IMR-90 (cell line): ENCODE measurements at places on chromosomes 7 and 10.

DNA sequence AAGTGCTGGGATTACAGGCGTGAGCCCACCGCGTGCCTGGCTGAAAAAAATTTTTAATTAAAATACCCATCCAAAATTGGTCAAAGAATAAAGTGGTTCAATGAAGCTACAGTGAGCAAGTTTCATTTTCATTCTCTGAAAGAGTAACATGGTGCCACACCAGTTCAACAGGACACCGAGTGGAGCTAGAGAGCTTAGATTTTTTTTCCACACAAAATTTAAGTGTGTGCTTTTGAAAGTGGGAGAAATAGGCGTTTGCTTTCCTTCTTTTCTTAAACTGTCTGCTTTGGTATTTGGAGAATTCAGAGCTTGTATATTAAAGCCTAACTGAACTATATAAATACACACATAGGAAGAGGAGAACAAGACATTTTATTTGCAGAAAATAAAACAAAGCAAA, 43.4 kb downstream of the BPGM start:
- H3K4me3 ChIP-seq, result no peak overlapping the region
- peak overlapping the region; percentile 70; the same call in 1 of the 2 replicates for H3K27ac ChIP-seq
- peaks cover 31% of the 10 kb centered on the region for H3K4me1 ChIP-seq
- peak; percentile 81 for DNase-seq

DNA sequence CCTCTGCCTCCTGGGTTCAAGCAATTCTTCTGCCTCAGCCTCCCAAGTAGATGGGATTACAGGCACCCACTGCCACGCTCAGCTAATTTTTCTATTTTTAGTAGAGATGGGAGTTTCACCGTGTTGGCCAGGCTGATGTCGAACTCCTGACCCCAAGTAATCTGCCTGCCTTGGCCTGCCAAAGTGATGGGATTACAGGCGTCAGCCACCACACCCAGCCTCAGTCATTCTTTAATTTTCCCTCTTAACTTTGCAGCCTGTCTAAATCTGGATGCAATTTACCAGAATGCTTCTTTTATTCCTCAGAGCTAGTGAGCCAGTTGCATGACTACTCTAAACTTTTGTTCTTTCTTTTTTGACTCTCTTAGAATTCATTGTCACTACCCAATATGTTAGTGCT, 90.5 kb upstream of the CSTF2T start:
- H3K36me3 ChIP-seq, result no peaks in the 10 kb centered on the region
- peaks cover 5% of the 10 kb centered on the region for H3K4me1 ChIP-seq
- no peak overlapping the region for H3K4me3 ChIP-seq
- H3K27ac ChIP-seq, result no peak overlapping the region

DNA sequence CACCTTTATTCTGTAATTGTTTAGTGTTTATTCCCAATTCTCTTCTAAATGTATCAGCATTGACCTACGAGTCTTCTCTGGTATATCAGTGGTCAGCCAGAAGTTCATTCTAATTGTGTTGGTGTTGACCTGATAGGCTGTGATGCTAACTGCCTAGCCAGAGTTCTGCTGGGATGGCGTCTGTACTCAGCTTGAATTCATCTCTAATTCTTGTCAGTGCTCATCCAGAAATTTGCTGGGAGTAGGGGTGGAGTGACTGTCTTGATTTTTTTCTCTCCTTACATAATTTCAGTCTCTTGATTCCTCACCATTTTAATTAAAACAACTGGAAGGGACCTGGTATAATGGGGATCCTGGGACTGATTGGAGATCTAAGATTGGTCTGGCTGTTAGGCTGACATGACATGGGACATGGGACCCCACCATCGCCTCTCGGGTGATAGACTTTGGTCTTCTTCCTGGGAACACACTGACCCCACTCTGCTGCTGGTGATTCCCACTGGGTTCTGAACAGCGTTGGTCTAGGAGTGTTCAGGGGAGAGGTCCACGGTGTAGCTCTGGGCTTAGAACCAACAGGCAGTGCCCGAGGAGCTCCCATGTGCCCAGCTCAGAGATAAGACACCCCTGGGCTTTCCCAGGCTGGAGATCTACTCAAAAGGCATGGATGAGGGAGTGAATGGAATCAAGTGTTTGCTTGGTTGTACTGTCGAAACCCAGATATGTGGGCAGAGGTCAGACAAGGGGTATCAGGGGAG, 3.8 kb downstream of the NEURL1 start:
- peaks cover 86% of the 10 kb centered on the region for H3K27me3 ChIP-seq
- no peaks in the 10 kb centered on the region for H3K36me3 ChIP-seq
- no peak overlapping the region for H3K4me3 ChIP-seq
- H3K4me1 ChIP-seq, result peaks cover 12% of the 10 kb centered on the region
- no peak overlapping the region for H3K27ac ChIP-seq
- DNase-seq, result no peak

GRCh38 chr10:103278537-103278823, 1.5 kb downstream of the INA start:
- peaks cover 9% of the 10 kb centered on the region for H3K4me1 ChIP-seq
- no peak for DNase-seq
- H3K4me3 ChIP-seq, result no peak overlapping the region
- no peaks in the 10 kb centered on the region for H3K36me3 ChIP-seq

- no peak overlapping the region for H3K4me3 ChIP-seq
- no peak overlapping the region for H3K27ac ChIP-seq
- H3K36me3 ChIP-seq, result no peaks in the 10 kb centered on the region
- no peaks in the 10 kb centered on the region for H3K4me1 ChIP-seq
Measured at GRCh38 chr10:90865401-90865800, 6.4 kb upstream of the RPP30 start.

- H3K27me3 ChIP-seq, result no peaks in the 10 kb centered on the region; the same call in none of the 2 replicates
- DNase-seq, result peak; percentile 64
- no peak overlapping the region for H3K4me3 ChIP-seq
- H3K27ac ChIP-seq, result no peak overlapping the region
- no peaks in the 10 kb centered on the region for H3K36me3 ChIP-seq
- H3K4me1 ChIP-seq, result 0 out of 2 replicates have a peak, but pooled peaks cover 1% of the 10 kb centered on the region
Measured at GRCh38 chr10:5284311-5285057, 80.3 kb upstream of the UCN3 start.

GRCh38 chr7:133139350-133139749, 57.5 kb upstream of the CHCHD3 start:
- DNase-seq, result peak; percentile 49
- no peaks in the 10 kb centered on the region for H3K36me3 ChIP-seq
- H3K27ac ChIP-seq, result no peak overlapping the region

DNA sequence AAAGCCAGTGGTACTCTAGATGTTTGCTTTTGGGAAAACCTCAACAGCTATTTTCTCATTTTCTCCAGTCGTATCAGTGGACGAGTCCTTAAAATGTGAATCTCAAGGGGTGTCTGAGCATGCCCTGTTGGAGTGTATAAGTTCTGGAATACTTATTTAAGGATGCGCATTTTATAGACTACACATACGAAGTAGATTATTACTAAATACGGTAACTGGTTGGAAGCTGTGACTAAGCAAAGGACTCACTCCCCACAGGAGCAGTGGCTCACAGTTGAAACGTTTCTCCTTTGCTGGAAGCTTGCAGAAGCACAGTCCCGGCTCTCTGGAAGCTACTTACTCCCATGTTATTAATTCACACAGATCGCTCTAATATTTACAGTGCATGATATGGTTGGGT, 90.8 kb upstream of the DNAJB6 start:
- peaks cover 18% of the 10 kb centered on the region for H3K36me3 ChIP-seq
- H3K4me3 ChIP-seq, result no peak overlapping the region
- no peaks in the 10 kb centered on the region for H3K4me1 ChIP-seq
- no peaks in the 10 kb centered on the region for H3K27me3 ChIP-seq

GRCh38 chr7:30908681-30909080, 3.0 kb upstream of the AQP1 start:
- H3K36me3 ChIP-seq, result no peaks in the 10 kb centered on the region
- H3K4me1 ChIP-seq, result peaks cover 6% of the 10 kb centered on the region
- H3K27ac ChIP-seq, result no peak overlapping the region
- no peak for DNase-seq
- H3K4me3 ChIP-seq, result no peak overlapping the region

- no peak for DNase-seq
- peaks cover 3% of the 10 kb centered on the region; the same call in 1 of the 2 replicates for H3K4me1 ChIP-seq
- H3K36me3 ChIP-seq, result no peaks in the 10 kb centered on the region
- H3K27ac ChIP-seq, result no peak overlapping the region
- H3K27me3 ChIP-seq, result no peaks in the 10 kb centered on the region
- no peak overlapping the region for H3K4me3 ChIP-seq
Measured at GRCh38 chr7:30178748-30179436, 44.1 kb downstream of the MTURN start.

DNA sequence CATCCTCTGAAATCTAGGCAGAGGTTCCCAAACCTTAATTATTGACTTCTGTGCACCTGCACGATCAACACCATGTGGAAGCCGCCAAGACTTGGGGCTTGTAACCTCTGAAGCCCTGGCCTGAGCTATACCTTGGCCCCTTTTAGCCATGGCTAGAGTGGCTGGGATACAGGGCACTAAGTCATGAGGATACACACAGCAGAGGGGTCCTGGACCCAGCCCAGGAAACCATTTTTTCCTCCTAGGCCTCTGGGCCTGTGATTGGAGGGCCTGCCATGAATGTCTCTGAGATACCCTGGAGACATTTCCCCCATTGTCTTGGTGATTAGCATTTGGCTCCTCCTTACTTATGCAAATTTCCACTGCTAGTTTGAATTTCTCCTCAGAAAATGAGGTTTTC, 743.7 kb downstream of the PCDH15 start:
- no peaks in the 10 kb centered on the region for H3K36me3 ChIP-seq
- no peak overlapping the region for H3K4me3 ChIP-seq
- H3K4me1 ChIP-seq, result no peaks in the 10 kb centered on the region
- no peaks in the 10 kb centered on the region for H3K27me3 ChIP-seq
- H3K27ac ChIP-seq, result no peak overlapping the region

DNA sequence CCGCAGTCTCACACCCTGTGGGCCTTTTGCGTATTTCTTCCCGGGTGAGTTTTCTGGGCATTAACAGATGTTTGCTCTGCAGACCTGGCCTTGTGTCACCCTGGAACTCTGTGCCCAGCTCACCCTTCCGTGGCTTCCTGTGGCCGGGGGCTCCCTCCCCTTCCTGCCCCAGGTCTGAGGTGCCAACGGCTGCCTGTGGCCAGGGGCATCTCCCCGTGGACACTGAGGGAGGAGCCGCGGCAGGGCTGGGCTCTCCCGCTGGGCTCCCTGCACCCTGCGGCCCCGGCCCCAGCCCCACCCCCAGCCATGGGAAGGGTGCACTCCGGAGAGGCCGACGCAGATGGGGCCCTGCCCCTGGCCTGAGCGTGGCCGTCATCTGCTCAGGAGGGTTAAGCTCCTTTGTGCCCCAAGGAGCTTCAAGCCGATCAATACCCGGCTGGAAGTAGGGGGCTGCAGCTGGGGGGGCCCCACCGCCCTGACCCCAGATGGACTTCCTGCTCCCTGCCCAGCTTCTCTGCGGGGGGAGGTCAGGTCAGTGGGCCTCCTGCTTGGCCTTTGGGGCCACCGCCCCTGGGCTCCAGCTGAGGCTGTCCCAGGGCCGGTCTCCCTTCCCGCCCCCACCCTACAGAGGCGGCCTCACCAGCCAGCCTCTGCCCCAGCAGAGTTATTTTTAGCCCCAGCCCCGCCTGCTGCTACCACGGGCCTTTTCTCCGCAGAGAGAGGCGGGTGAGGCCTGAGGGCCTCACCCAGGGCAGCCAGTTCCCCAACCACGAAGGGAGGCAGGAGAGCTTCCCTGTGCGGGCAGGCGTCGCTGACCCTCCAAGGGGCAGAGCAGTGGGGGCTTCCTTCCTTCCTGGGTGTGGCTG, 24.2 kb downstream of the PWWP2B start:
- H3K27me3 ChIP-seq, result no peaks in the 10 kb centered on the region
- peak overlapping the region; percentile 56; the same call in 1 of the 2 replicates for H3K27ac ChIP-seq
- H3K36me3 ChIP-seq, result no peaks in the 10 kb centered on the region

DNA sequence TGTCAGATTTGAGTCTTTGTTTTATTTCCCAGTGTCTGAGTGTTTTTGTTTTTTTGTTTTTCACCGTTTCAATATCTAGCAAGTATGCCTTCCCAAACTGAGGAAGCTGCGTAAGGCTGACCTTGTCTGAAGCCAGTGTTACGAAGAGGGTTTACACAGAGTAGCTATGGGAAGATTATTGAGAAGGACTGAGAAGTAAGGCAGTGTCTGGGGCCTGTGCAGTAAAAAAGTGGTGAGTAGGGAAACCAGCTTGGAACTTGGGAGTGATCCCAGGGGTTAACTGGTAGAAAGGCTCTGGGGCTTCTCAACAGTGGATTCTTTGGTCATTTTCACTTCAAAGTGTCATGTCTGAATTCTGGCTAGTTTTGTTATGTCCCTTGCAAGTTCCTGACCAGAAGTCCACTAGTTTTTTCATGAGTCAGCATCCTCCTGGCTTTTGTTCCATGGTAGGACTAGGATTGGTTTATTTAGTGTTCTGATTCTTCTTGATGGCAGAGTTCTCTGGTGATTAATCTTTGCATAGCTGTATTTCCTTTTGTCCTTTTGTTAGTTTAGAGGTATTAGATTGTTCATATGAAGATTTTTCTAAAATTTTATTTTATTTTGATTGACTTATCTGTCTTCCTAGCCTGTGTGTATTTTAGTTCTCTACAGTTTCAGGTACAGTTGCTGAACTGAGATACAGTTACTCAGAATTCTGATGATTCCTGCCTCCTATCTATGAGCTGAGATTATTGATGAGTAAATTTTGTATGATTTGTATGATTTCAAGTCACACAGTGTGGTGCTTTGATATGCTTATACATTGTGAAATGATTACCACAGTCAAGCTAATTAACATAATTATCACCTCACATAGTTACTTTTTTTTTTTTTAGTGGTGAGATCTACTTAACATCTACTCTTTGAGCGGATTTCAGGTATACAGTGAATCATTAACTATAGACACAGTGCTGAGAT, 19.0 kb downstream of the GARS1 start:
- no peak overlapping the region for H3K4me3 ChIP-seq
- peaks cover 58% of the 10 kb centered on the region for H3K36me3 ChIP-seq
- peaks cover 2% of the 10 kb centered on the region; the same call in 1 of the 2 replicates for H3K4me1 ChIP-seq
- no peak for DNase-seq

DNA sequence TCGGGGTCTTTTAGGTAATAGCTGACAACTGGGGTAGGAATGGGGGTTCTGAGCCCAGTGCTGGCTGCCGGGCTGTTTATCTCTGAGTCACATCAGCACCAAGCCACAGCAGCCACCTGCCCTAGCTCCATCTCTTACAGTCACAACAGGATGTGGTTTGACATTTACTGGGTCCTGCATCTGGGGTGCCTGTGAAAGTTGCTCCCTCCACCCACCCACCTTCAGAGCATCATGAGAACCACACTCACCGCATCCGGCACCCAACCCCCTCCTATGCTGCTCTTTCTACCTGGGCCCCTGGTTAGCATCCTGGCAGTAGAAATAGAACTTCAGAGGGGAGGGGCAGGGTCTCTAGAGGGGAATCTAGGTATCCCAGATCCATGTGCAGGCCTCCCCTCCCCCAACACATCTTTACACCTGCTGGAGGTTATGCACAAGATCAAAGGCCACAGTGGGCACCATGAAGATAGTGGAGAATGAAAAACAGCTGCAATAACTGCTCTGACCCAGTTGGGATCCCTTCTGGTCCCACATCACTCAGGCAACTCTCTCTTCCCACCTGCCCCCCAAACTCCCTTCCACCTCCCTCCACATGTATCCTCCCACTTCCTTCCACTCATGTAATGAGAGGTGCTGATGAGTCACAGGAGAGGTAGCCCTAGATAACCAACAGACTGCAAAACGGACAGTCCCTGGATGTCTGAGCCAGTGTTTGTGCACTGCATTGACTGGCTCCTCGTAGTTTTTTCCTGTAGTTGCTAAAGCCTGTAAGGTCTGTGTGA, 38.2 kb downstream of the PRSS2 start:
- H3K27me3 ChIP-seq, result peaks cover 3% of the 10 kb centered on the region; the same call in 1 of the 2 replicates
- DNase-seq, result peak; percentile 7
